Stimulated activated CD4-positive, alpha-beta T cell treated with anti-CD3 and anti-CD28 coated beads, Interleukin-1b, Interleukin-23, amount 100 ng/mL, for 48 hours (primary cell): ENCODE measurements at places on chromosomes 3 and 15.

DNA sequence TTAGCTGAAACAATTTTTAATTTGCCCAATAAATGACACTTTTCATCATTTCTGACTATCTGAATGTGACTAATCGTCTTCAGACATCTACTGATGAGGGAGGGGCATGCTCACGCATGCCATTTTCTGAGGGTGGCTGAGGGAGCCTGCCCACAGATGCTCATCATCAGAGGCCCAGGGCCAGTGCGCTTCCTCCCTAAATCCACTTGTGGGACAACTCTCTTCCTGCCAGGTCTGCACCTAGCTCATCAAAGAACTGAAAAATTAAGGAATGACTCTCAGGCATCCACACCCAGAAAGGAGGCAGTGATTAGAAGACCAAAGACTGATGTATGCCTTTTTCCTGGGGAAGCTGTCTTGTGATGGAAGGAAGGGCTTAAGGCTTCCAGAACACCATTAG is 22.8 kb downstream of the RTP3 start:
- no peak for DNase-seq

DNA sequence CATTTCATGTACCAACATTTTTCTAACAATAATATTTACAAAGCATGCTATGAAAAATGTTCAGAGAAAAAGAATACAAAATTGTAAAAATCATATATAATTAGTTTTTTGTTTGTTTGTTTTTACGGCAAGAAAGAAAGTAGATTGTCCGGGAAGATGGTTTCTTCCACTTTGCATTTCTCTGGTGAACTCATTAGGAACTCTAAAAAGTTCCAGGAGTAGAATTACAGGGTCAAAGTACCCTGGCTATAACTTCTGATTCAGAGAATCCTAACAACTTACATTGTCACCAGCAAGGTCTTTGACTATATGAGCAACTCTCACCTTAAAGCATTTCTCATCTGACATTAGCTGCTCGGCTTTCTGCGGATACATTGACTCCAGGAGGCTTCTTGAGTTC is 196.7 kb downstream of the PDE8A start:
- no peak for DNase-seq

DNA sequence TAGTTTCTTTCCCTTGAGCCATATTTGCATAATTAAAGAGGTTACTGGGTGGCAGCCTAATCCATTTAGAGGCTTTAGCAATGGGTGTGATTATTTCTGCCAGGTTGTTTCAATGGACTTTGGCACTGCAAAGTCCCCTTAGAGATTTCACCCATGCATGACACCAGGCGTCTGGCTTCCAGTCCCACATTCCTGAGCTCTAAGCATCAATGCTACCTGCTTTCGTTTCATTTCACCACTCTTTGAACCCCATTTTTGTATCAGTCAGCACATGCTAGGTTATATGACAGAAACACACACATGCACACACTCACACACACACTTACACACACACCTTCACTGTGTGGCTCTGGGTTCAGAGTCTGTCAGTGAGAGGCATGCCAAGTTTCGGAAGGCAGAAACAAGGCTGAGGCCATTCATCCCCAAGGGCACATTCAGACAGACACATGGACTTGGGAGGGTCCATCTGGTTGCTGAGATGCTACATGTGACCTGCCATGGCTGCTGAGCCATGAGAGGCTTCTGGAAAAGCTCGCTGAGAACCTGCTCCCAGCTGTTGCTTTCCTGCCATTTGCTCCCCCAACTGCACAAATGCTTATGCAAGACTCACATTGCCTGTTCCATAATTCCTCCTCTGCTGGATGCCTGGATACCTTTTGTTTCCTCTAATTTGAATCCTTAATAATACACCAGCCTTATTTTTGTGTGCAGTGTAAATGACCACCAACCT is 354.1 kb downstream of the GABRG3 start:
- DNase-seq, result no peak

DNA sequence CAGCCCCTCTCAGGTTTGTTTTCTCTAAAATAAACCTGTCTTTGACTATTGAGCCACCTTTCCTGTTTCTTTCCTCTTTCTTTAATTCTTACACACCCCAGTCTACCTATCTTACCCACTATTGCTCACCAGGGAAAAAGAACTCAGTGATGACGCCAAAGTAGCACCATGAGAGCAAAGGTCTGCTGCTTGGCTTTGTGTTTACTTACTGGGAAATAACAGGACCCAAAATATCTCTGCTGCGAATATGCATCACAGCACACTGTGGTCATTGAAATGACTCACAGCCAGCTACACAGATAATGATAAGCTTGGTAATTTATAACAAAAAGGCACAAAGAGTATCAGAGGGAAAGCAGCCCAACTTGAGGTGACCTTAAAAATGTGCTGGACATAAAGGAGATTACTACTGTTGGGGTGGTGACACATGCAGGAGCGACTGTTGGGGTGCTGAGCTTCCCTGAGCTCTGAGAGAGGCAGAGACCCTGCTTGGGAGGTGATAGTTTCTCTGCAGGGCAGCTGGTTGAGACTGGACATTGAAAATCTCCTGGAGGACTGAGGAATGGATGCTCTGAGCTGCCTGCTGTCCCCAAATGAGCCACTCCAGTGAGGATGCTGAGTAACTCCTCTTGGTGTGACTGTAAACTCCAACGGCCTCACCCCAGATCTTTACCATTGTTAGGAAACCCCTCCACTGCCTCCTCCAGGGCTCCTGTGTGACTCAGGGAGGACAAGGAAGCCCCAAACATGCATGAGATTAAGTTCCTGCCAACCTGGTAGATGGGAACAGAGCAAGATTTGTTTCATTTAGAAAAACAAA is 14.5 kb downstream of the EFCAB12 start:
- DNase-seq, result no peak

DNA sequence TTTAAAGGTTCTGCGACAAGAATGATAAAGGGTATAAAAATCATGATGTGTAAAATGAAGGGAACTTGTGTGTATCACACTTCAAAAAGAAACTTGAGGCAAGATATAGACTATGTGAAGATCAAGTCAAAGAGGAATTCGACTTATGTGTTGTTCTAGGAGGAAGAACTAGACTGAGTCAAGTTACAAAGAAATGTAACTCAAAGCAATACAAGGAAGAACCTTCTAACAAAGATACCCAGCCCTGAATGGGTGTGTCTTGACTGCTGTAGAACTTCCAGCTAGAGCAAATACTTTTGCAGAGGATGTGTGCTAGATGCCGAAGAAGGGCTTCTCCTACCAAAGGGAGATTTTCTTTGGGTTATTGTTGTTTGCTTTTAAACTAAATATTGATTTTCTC is 2.4 kb downstream of the SLC49A4 start:
- DNase-seq, result no peak
